ENCODE measurements at places on chromosomes 5 and 9.

- DNase-seq: no peak
These were observed 275.3 kb downstream of the TMEM38B start for GRCh38 chr9:105969636-105970035.

DNA sequence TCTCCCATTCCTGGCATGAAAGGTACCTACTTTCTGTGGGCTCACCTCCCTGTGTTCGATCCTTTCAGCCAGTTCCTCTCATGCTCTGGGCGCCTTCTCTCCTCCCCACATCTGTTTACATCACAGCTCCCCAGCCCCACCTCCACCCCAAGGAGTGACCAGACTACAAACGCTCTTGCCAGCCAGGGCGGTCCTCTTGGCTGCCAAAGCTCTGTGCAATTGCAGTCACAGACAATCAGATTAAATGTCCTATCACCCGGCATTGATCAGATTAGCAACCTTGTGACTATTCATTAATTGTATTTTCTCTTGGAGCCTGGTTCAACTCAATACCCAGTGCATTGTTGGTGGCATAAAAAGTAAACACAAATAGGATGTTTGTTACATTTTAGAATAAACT lies 211.2 kb upstream of the TBCA start:
- no peak for DNase-seq

DNA sequence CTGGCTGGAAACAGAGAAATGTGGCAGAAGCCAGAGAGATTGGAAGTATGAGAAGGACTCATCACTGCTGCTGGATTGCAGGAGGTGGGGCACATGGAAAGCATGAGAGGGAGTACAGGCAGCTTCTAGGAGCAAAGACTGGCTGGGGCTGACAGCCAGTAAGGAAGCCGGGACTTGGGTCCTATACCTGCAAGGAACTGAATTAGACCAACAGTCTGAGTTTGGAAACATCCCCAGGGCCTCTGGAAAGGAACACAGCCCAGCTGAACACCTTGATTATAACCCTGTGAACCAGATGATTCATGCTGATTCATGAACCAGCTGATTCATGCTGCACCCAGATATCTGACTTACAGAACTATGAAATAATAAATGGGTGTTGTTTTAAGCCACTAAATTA lies 93.4 kb downstream of the OSTF1 start:
- DNase-seq: no peak

- DNase-seq: no peak
These were observed 304.4 kb downstream of the TLE1 start for GRCh38 chr9:81384911-81385310.

GRCh38 chr5:135593886-135594285 lies 15.1 kb upstream of the CXCL14 start:
- DNase-seq: no peak

GRCh38 chr5:32621256-32621655 lies 35.9 kb downstream of the SUB1 start:
- no peak for DNase-seq

- no peak for DNase-seq
These were observed 101.5 kb downstream of the DAB2IP start for GRCh38 chr9:121752929-121753328.

DNA sequence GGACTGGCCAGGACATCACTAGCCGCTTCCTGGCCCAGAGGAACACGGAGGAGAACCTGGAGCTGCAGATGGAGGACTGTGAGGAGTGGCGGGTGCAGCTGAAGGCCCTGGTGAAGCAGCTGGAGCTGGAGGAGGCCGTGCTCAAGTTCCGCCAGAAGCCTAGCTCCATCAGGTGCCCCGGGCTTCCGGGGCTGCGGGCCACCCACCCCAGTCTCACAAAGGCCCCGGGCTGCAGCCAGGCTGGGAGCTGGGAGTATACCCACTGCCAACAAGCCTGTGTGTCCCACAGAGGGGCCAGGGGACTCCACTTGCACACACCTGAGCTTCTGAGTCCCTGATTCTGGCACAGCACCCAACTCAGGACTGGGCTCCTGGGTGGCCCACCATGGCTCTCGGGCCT lies 1.7 kb upstream of the RABL6 start:
- DNase-seq: no peak

DNA sequence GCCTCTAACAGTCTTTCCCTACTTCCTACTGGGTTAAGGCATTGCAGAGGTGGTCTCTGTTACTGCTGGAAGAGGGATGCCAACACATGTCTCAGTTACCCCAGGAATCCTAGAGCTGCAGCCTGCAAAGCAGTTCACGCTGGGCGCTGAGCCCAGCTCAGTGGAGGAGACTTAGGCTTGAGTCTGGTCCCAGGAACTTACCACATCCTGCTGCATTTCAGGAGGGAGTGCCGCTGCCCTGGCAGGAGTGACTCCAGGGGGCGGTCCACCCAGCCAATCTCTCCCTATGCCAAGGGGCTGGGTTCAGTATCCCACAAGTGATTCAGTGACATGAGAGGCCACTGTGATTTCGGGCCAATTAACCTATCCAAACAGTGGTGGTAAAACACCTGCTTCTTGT lies 7.6 kb downstream of the TTC16 start:
- DNase-seq: no peak

DNA sequence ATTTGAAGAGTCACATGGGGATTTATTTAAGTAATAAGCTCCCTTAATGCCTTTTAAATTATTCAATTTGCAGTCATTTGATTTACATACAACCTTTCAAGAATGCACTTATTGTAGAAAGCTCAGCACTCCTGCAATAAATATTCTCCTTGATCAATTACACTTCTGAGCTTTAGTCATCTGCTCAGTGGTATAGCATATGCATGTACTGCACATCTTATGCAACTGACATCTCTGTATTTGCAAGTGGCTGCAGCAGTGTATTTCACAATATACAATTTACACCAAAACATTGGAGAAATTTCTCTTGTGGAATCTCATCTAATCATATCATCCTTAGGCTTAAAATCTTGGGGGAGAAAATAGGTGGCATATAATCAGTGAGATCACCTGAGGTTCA lies 325.7 kb downstream of the SLF1 start:
- no peak for DNase-seq

DNA sequence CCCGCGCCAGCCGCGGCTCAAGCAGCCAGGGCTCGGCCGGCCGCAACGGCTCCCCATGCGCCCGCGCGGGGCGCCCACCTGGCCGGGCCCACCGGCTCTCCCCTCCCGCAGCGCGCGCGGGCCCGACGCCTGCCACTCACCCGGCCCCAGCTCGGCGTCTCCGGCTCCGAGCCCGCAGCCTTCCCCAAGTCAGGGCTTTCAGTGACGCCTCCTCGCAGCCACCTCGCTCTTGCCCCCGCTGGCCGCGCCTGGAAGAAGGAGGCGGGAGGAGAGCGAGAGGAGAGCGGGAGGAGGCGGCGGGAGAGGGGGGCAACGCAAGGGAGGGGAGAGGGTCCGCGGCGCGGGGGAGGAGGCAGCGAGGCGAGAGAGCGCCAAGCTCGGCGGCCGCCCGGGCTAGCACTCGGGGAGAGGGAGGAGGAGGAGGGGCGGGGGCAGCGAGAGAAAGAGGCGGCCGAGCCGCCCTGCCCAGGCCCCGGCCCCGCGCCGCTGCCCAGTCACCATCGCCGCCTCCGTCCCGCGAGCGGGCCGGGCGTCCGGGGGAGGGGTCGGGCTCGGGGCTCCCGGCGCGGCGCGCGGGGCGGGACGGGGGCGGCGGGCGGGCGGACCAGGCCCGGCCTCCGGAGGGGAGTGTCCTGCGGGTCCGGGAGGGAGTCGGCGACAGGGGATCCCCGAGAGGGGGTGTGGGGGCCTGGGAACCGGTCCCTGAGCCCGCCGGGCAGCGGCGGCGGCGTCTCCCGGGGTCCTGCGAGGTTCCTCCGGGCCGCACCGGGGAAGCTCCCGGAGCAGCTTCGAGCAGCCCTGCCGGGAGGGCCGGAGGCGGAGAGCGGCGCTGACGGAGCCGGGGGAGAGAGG lies at the start of gene LHFPL2:
TSS of gene LHFPL2 (minus strand) at position 414 of the 852 bp plus-strand sequence. CDS start 138,559 bp downstream, outside the sequence.
- DNase-seq: peak; percentile 25

Data from activated T-cell treated with anti-CD3 and anti-CD28 coated beads for 48 hours (primary cell).